ENCODE measurements at places on chromosomes 5 and 9.
A peak's percentile ranks its signal among the peaks of the same experiment; 100 is the strongest.

DNA sequence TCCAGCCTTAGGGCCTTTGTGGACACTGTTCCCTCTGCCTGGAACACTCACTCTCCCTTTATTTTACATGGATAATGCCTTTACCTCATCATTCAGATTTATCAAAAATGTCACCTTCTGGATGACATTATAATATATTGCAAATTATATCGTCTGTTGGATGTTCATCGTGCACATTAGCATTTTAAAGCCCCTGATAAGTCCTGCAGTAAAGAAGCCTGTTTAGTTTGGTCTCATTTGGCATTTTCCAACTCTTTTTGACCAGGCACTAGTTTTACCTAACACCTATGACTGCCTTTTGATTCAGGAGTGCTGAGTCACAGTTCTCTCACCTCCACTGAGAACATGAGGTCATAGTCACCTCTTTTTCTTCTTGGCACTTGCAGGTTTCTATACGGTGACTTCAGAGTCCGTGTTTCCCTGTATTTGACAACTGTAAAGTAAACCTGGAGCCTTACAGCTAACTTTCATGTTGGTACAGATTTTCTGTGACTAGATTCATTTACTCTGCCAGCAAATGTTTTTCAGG lies 57.7 kb upstream of the STC2 start:
- DNase-seq, result no peak

DNA sequence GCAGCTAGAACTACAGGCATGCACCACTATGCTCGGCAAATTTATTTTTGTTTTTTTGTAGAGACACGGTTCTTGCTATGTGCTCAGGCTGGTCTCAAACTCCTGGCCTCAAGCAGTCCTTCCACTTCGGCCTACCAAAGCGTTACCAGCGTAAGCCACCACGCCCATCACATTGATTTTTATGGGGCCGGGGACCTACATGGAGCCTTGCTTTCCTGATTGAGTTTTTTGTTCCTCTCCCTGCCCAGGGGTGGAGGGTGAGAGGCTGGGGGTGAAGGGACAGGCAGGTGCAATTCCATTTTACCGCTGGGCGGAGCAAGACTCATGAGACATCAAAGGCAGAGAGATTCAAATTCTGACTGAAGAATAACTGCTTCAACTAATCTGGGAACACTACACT lies 1.9 kb downstream of the ALDH1B1 start:
- no peak for DNase-seq

- DNase-seq, result no peak
Measured at GRCh38 chr9:115202181-115202580, 84.2 kb upstream of the TNC start.

DNA sequence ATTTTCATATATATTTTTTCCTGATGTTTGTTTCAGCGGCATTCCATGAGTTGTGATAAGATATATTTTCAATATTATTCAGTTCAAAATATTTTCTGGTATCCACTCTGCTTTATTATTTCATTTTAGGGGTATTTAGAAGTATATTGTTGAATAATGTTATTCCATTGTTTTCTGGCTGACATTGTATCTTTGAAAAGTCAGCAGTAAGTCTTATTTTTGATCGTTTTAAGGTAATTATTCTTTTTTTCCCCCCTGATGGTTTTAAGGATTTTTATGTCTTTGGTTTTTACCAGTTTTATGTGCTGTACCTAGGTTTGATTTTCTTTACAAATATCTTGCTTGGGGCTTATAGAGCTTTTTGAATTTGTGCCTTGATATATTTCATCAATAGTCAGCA lies 6.6 kb upstream of the GLRA1 start:
- no peak for DNase-seq

GRCh38 chr5:158691631-158692255 lies 408.0 kb downstream of the EBF1 start:
- DNase-seq, result no peak

DNA sequence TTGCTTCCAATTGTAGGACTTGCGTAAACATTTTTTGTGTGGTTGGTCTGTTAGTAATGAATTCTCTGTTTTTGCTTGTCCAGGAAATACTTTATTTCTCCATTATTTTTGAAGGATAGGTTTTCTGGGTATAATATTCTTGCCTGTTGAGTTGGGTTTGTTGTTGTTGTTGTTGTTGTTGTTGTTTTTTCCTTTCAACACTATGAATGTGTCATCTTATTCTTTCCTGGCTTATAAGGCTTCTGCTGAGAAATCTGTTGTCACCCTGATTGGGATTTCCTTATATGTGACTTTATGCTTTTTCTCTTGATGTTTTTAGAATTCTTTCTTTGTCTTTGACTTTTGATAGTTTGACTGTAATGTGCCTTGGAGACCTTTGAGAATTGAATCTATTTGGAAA lies 39.8 kb downstream of the SLF1 start:
- no peak for DNase-seq

DNA sequence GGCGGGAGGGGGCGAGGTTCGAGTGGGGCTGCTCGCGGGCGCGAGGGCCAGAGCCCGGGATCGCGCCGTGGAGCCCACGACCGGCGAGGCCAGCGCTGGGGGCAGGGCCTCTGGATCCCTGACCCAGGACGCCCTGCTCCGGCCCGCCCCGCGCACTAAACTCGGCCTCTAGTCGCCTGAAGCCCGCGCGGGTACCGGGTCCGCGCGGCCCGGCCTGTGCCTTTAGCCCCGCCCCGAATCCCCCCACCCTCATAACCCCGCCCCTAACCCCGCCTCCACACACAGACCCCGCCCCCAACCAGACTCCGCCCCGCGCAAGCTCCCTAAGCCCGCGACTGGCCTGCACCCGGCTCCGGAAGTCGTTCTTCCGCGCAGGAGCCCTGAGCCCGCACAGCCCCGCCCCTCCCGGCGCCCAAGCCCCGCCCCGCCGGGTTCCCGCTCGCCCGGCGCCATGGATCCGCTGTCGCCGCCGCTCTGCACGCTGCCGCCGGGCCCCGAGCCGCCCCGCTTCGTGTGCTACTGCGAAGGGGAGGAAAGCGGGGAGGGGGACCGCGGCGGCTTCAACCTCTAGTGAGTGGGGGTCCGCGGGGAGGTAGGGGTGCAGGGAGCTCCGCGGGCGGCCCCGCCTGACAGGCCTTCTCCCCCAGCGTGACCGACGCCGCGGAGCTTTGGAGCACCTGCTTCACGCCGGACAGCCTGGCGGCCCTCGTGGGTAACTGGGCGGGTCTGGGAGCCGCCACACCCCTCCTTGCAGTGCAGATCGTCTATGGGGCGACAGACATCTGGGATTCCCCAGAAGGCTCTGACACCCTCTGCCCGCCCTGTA lies at the start of gene PAXX:
PAXX (plus strand) TSS at position 430 of the 826 bp plus-strand sequence; CDS start at position 452, 22 bp downstream.
- DNase-seq, result peak; percentile 81

GRCh38 chr5:55771175-55771655 lies 33.4 kb downstream of the DDX4 start:
- no peak for DNase-seq

GRCh38 chr5:14153071-14153864 lies 10.1 kb downstream of the TRIO start:
- no peak for DNase-seq

GRCh38 chr9:132647355-132647754 lies 22.4 kb downstream of the DDX31 start:
- peak; percentile 99 for DNase-seq

- no peak for DNase-seq
Measured at GRCh38 chr5:180105827-180106312, 34.3 kb upstream of the RNF130 start.

GRCh38 chr5:115736004-115736689 lies 80.3 kb downstream of the CDO1 start:
- DNase-seq, result no peak

GRCh38 chr5:170570476-170570875 lies 66.7 kb downstream of the KCNIP1 start:
- no peak for DNase-seq

- DNase-seq, result no peak
Measured at GRCh38 chr9:37426846-37427245, 4.3 kb downstream of the GRHPR start.

GRCh38 chr5:126106029-126106428 lies 317.2 kb upstream of the GRAMD2B start:
- peak; percentile 76 for DNase-seq

- no peak for DNase-seq
Measured at GRCh38 chr5:52856564-52856963, 68.8 kb downstream of the ITGA1 start.

DNA sequence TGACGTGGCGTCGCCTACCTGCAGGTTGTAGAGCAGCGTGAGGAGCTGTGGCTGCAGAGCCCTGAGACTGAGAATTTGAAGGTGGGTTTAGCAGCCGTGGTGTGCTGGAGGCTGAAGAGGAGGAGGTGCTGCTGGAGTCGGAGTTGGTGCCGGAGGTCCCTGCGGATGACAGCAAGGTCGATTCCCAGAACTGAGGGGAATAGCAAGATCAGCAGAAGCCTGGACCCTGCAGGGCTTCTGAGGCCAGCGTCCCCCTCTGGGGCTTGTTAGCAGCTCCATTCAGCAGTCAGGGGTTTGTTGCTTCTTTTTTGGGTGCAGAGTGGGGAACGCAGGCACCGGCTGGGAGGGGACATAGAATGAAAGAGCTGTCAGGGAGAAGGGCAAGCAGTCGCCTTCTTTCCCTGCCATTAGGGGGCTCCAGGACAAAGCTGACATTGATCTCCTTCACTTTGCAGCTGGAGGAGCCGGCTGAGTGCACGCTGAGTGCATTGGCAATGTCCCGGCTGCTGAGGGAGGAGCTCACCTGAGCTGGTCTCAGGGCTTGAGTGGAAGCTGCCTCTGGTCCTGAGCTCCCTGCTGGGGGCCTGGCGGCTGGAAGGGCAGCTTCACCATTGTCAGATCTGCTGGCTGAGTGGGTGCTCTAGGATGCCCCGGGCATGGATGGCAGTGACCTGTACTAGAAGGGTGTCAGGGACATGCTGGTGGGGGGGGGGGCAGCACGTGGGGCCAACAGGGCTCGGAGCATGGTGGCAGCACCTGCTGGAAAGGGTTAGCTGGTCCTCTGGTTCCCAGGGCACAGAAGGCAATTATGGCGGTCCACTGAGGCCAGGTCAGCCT lies 20.8 kb downstream of the OBP2B start:
- DNase-seq, result peak; percentile 3

DNA sequence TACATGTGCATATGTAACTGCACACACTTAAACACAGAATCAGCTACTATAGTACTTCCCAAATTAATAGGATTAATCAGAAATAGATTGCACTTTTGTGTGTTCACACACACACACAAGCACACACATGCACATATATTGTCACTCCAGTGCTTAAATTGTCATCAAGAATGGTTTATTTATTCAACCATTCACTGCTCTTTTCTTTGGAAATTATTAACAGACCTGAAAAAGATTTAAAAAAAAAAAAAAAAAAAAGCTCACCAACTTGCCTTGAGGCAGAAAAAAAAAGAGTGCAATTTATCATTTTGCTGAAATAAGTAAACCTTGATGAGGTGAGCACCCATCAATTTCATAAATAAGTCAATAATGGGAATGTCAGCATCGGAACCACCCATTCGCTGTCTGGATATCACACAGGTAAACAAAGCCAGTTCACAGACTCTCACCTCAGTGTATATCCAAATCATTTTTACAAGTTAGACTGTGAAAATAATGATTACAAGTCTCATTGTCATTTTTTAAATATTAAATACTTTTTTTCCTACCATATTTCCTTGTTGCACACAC lies 562.8 kb downstream of the BNC2 start:
- no peak for DNase-seq

DNA sequence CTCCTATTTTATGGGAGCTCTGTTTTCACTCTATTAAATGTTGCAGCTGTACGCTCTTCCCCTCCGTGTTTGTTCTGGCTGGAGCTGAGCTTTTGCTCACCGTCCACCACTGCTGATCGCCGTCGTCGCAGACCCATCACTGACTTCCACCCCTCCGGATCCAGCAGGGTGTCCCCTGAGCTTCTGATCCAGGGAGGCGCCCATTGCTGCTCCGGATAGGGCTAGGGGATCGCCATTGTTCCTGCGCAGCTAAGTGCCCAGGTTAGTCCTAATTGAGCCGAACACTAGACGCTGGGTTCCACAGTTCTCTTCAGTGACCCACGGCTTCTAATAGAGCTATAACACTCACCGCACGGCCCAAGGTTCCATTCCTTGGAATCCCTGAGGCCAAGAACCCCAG lies 96.2 kb upstream of the PRDM9 start:
- no peak for DNase-seq

DNA sequence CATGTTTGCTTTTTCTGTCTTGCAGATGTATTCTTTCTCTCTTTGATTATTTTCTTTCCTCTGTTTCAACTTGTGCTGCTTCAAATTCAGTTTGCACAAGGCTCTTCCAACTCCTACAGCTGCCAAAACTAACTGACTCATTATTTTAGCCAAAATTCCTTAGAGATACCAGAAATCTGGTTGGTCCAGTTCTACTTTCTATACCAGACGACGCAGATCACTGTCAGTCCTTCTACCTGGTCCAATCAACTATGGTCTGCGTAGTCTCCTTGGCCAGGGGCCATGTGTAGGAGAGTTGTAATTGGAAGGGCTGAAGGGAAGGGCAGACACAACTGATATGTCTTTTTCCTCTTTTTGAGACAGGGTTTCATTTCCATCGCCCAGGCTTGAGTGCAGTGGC lies 51.9 kb upstream of the JAK2 start:
- DNase-seq, result no peak

DNA sequence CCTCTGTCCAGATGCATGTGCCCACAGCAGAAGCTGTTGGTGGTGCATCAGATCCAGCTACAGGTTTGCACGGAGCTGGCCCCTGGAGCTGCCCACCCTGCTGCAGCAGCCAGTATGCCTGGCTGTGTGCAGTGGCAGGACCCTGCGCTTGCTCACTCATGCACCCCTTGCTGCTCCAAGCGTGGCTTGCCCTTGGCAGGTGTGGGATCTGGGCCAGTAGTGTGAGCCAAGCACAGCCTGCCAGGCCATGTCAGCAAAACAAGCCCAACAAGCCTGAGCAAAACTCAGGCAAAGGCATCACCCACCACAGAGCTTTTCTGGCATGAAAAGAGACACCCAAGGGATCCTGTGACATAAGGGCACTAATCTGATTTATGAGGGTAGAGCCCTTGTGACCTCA lies 18.3 kb upstream of the ECPAS start:
- DNase-seq, result no peak

GRCh38 chr5:120872297-120872696 lies 408.2 kb downstream of the PRR16 start:
- no peak for DNase-seq

GRCh38 chr9:104747565-104748358 lies at the start of gene NIPSNAP3A:
TSS of gene NIPSNAP3A (plus strand) at chr9:104747683. CDS start at chr9:104747793, 110 bp downstream.
- peak; percentile 80 for DNase-seq
